ENCODE measurements at places on chromosomes 12 and 14. TPM values are rescaled to one million over a fixed set of nuclear protein-coding genes. Genes with fewer than 3 reads are reported as not detected.
A peak's percentile ranks its signal among the peaks of the same experiment; 100 is the strongest.

The GPR162 gene
- total RNA-seq, result not detected

The TESPA1 gene
- total RNA-seq, result 170 TPM

The POU6F1 gene
- 29.4 TPM for total RNA-seq

The NINJ2 gene
- total RNA-seq, result 1.7 TPM

The HAL gene
- total RNA-seq, result 2.4 TPM

The RERG gene
- not detected for total RNA-seq

- no peaks in the 10 kb centered on the region for H3K36me3 ChIP-seq
- H3K4me1 ChIP-seq, result no peaks in the 10 kb centered on the region
- no peak overlapping the region for H3K27ac ChIP-seq
- DNase-seq, result no peak
- no peak overlapping the region for H3K4me3 ChIP-seq
Measured at GRCh38 chr14:63273129-63273528, 45.6 kb downstream of the GPHB5 start.

GRCh38 chr14:94394581-94395207 is 6.3 kb upstream of the SERPINA1 start:
- peaks cover 7% of the 10 kb centered on the region for H3K27me3 ChIP-seq
- H3K27ac ChIP-seq, result no peak overlapping the region
- H3K4me3 ChIP-seq, result no peak overlapping the region
- no peaks in the 10 kb centered on the region for H3K36me3 ChIP-seq
- peaks cover 8% of the 10 kb centered on the region for H3K4me1 ChIP-seq
- no peak for DNase-seq

DNA sequence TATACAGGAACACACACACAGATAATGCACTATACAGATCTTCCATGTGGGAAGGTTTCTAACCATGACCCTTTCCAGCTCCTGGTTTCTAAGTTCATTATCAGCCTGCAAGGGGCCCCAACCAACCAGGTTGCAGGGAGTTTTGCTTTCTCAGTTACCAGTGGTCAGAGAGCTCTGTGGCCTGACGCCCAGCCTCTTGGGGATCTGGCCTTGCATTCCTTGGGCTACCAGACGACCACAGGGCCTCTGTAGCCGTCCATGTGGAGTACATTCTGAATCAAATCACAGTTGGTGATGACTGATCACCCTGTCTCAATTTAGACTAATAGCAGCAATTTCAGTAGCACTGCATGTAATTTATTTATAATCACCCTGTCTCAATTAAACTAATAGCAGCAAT is 47.5 kb downstream of the PAH start:
- H3K36me3 ChIP-seq, result no peaks in the 10 kb centered on the region
- no peaks in the 10 kb centered on the region for H3K4me1 ChIP-seq
- no peak for DNase-seq
- no peaks in the 10 kb centered on the region for H3K27me3 ChIP-seq
- H3K4me3 ChIP-seq, result no peak overlapping the region
- no peak overlapping the region for H3K27ac ChIP-seq

GRCh38 chr14:31529053-31529452 is 32.2 kb upstream of the NUBPL start:
- H3K4me3 ChIP-seq, result no peak overlapping the region
- H3K27me3 ChIP-seq, result no peaks in the 10 kb centered on the region
- no peaks in the 10 kb centered on the region for H3K36me3 ChIP-seq
- H3K4me1 ChIP-seq, result no peaks in the 10 kb centered on the region
- H3K27ac ChIP-seq, result no peak overlapping the region
- DNase-seq, result no peak

GRCh38 chr12:78680596-78680995 is 184.0 kb upstream of the SYT1 start:
- no peaks in the 10 kb centered on the region for H3K4me1 ChIP-seq
- no peak overlapping the region for H3K27ac ChIP-seq
- H3K27me3 ChIP-seq, result no peaks in the 10 kb centered on the region
- no peaks in the 10 kb centered on the region for H3K36me3 ChIP-seq
- H3K4me3 ChIP-seq, result no peak overlapping the region

DNA sequence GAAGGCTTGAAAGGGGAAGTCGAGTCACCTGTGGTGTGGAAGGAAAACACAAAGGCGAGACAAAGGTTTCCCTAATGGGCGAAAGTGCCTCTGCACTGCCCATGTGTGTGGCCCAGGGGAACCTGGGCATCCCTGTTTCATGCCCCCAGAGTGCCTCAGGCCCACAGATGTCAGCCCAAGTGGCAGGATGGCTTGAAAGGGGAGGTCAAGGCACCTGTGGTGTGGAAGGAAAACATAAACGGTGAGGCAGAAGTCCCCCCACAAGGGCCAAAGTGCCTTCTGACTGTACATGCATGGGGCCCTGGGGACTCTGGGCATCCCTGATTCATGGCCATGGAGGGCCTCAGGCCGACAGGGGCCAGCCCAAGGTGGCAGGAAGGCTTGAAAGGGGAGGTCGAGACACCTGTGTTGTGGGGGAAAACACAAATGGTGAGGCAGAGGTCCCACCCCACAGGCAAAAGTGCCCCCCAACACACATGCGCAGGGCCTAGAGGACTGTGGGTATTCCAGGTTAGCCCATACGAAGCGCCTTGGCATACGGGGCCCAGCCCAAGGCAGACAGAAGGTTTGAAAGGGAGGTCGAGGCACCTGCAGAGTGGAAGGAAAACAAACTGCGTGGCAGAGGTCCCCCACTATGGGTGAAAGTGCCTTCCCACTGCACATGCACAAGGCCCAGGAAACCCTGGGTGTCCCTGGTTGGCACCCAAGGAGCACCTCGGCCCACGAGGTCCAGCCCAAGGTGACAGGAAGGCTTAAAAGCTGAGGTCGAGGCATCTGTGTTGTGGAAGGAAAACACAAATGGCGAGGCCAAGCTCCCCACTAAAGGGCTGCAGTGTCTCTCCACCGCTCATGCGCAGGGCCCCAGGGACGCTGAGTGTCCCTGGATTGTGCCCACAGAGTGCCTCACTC is 382.3 kb downstream of the ALG10 start:
- DNase-seq, result no peak
- H3K4me3 ChIP-seq, result no peak overlapping the region
- H3K4me1 ChIP-seq, result no peaks in the 10 kb centered on the region
- H3K27ac ChIP-seq, result no peak overlapping the region
- H3K27me3 ChIP-seq, result no peaks in the 10 kb centered on the region

DNA sequence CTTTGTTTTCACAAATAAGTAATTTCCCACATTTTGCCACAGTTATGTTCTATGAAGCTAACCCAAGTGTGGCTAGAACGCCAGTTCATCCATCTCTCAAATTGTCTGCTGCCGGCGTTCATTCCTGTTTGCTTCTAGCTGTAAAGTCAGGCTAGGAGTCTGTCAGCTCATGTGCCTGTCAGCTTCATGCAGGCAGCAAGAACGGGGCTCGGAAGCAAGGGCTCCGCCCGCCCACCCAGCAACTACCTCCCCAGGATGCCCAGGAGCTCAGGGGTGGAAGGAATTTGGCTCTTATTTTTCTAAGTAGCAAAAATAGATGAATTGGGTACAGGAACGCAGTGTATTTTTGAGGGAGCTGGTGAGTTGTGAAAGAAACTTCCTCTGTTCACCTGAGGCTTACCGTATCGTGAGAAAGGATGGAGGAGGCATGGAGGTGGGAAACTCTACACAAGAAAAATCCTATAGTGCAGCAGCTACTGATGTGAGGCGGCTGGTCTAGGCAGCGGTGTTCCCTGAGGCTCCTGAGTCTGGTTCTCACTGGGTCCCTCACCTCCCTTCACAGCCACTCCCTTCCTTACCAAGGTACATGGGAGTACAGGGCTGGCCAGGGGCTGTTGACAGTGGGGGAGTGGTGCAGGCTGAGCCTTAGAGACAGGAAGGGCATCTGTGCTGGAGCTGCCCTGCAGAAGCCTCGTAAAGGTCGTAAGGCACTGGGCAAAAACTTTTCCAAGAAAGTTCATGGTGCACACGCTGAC is 54.5 kb upstream of the AMN start:
- H3K4me1 ChIP-seq, result no peaks in the 10 kb centered on the region
- H3K27ac ChIP-seq, result no peak overlapping the region
- no peak overlapping the region for H3K4me3 ChIP-seq

GRCh38 chr12:19643635-19644034 is 204.3 kb downstream of the AEBP2 start:
- H3K4me3 ChIP-seq, result no peak overlapping the region
- DNase-seq, result no peak
- H3K4me1 ChIP-seq, result no peaks in the 10 kb centered on the region
- H3K27me3 ChIP-seq, result no peaks in the 10 kb centered on the region
- H3K27ac ChIP-seq, result no peak overlapping the region

- H3K4me3 ChIP-seq, result no peak overlapping the region
- H3K27me3 ChIP-seq, result no peaks in the 10 kb centered on the region
- DNase-seq, result no peak
Measured at GRCh38 chr14:44070046-44070445, 437.0 kb downstream of the FSCB start.

DNA sequence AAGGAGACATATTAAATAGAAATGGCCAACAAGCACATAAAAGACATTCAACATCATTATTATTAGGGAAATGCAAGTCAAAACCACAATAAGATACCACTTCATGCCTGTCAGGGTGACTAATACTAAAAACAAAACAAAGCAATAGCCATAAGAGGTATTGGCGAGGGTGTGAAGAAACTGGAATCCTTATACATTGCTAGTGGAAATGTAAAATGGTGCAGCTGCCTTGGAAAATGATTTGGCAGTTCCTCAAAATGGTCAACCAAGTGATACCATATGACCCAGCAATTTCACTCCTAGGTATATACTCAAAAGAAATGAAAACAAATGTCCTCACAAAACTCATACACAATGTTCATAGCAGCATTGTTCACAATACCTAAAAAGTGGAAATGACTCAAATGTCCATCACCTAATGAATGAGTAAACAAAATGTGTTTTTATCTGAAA is 27.0 kb downstream of the GPR135 start:
- no peak overlapping the region for H3K27ac ChIP-seq
- no peak for DNase-seq
- H3K4me3 ChIP-seq, result no peak overlapping the region
- H3K36me3 ChIP-seq, result no peaks in the 10 kb centered on the region
- no peaks in the 10 kb centered on the region for H3K4me1 ChIP-seq

DNA sequence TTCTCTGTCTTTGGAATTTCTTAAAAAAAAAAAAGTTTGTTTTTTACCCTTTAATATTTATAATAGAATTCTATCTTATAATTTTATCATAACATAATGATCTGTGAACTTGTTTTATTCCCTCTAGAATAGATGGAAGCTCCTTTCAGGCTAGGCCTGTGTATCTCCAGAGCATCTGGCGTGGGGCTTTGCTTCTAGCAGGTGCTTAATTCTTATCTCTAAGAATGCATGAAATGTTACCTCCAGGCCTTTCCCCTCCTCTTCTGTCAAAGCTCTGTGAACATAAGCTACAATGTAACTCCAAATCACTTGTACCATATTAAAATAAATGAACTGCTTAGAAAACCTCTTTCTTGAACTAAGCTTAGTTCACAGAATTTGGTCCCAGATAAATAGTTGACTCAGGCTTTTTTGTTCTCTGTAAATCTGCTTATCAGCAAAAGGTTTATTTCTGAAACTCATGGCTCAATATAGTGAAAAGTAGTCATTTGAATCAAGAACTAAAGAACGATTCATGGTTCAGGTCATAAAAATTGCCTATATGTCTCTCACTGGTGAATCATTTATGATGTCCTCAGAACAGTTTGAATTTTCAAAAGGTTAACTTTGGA is 407.1 kb downstream of the TRHDE start:
- no peaks in the 10 kb centered on the region for H3K4me1 ChIP-seq
- no peak for DNase-seq
- no peaks in the 10 kb centered on the region for H3K36me3 ChIP-seq

- H3K4me1 ChIP-seq, result peaks cover 12% of the 10 kb centered on the region
- peak overlapping the region; percentile 39 for H3K27ac ChIP-seq
- peak; percentile 6 for DNase-seq
- no peaks in the 10 kb centered on the region for H3K27me3 ChIP-seq
Measured at GRCh38 chr12:88142610-88142991, 494 bp downstream of the TMTC3 start.

GRCh38 chr14:24690492-24690891 is 56.5 kb upstream of the GZMB start:
- peaks cover 48% of the 10 kb centered on the region for H3K4me1 ChIP-seq
- H3K27ac ChIP-seq, result no peak overlapping the region
- H3K36me3 ChIP-seq, result no peaks in the 10 kb centered on the region

GRCh38 chr12:27552886-27553560 is 29.0 kb downstream of the PPFIBP1 start:
- no peak overlapping the region for H3K27ac ChIP-seq
- no peaks in the 10 kb centered on the region for H3K27me3 ChIP-seq
- no peak for DNase-seq

GRCh38 chr12:56079723-56080555 is at the start of gene ERBB3:
ERBB3 (plus strand) TSS chr12:56080165; CDS start chr12:56080301, 136 bp downstream.
- H3K4me1 ChIP-seq, result peaks cover 27% of the 10 kb centered on the region
- DNase-seq, result peak; percentile 7
- peaks cover 3% of the 10 kb centered on the region for H3K27me3 ChIP-seq
- H3K27ac ChIP-seq, result no peak within 1 kb of the TSS

DNA sequence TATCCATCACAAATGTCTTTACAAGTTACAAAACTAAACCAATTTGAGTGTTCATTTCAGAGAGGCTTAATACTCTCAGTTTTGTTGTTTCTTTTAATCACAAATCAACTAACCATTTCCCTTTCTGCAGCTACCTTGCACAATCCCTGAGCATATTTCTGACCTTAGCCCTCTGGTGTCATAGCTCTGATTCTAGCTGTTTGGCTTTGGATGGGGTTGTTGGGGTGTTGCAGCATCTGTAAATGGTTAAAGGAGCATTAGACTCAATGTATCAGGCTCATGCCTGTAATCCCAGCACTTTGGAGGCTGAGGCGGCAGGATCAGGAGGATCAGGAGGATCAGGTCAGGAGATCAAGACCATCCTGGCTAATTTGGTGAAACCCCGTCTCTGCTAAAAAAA is 461.4 kb downstream of the NRXN3 start:
- H3K36me3 ChIP-seq, result no peaks in the 10 kb centered on the region
- no peak overlapping the region for H3K27ac ChIP-seq
- no peak for DNase-seq
- no peaks in the 10 kb centered on the region for H3K27me3 ChIP-seq
- no peak overlapping the region for H3K4me3 ChIP-seq

DNA sequence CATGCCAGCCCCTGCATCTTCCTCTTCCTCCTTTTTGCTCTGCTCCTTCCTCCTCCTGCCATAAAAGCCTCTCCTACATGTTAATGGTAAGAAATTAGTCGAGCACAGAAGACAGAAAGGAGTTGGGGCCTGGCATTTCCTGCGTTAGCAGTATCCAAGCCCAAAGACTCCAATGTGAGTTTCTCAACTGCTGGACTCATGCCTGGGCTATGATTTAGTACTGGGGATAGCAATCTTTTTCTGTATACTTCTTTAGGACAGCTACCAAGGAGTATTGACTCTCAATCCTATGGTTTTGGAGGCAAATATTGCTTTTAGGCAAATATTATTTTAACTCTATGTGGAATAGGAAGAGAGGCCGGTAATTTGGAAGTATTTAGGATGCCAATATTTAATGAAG is 18.0 kb upstream of the SLC38A4 start:
- H3K36me3 ChIP-seq, result no peaks in the 10 kb centered on the region
- no peak overlapping the region for H3K4me3 ChIP-seq
- no peaks in the 10 kb centered on the region for H3K27me3 ChIP-seq

DNA sequence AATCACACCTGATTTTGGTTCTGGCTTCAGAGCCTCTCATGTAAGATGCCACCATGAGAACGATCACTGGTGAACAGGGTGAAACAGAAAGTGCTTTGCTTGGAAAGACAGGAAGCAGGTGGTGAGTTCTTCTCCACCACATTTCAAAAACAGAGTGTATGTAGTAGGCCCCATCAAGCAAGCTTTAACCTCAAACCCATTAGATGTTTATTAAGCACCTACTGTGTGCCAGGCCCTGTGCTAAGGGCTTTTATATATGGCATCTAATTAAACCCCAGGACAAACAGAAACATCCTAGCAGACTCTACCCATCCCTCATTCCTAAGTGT is 47.8 kb upstream of the MED13L start:
- no peaks in the 10 kb centered on the region for H3K27me3 ChIP-seq
- no peak overlapping the region for H3K4me3 ChIP-seq
- H3K36me3 ChIP-seq, result no peaks in the 10 kb centered on the region

All from T-cell (primary cell).